Lower leg skin (tissue), 4 donors: ENCODE measurements at places on chromosomes 6 and 20.

GRCh38 chr20:33673114-33673409, 1.2 kb downstream of the NECAB3 start:
- DNase-seq = no peak

DNA sequence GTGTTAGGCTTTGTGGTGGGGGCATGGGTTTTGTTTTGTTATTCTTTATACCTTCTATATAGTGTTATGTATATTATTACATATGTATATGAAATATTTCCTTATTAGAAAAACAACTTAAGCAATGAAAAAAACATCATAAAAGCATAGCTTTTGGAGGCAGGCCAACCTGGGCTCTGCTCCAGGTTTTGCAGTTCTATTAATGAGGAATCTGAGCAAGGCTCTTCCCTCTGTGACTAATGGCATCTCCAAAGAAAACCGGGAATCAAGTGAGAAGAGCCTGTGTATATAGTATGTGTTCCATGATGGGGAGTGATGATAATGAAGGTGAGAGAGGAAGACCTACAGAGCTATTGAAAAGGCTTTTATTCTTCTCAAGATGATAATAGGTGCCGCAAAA, 291.1 kb downstream of the CLIC5 start:
- DNase-seq = no peak

DNA sequence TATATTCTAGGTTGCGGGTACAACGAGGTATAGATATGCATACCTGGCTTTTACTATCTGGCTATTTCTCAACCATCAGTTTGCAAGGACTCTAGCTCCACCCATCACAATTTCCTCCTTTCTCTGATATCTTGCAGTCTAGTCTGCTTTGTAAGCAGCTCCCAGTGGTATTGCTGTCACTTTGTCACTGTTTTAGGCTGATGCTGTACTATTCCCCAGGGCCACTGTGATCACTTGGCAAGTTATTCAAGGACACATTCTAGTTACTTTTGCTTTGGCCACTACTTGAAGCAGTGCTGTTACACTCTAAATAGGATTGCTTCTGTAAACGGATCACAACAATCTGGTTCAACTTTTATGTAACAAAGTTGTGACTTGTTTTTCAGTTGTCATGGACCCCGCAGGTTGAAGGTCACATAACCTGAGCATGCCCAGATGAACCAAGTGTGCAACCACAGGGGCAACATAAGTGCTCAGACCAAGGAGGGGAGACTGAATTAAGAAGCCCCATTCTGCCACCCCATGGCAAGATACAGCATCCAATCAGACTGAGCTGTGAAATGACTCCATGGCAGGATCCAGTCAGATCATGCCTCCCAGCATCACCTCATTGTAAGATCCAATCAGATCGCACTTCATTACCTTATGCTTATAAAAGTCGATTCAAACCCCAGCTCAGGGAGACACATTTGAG, 588.4 kb upstream of the CITED2 start:
- no peak for DNase-seq

- DNase-seq = no peak
These were observed 816.4 kb downstream of the EYS start for GRCh38 chr6:64890609-64891008.

DNA sequence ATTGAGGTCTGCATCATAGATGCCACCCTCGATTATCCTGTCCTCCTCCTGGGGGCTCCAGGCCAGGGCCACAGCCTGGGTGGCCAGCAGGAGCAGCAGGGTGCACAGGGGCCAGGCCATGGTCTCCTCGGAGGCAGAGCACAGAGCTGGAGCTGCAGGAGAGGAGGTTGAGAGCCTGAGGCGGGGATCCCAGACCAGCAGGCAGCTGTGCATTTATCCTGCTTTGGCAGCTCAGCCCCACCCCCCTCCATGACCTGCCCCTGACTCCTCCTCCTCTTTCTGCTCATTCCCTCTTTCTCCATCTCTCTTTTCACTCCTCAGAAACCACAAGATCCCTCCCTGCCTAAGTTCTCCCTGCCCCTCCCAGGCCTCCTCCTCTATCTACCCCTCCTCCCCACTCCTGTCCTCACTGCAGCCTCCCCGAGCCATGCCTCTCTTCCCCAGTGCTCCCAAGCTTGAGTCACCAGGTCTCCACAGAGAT, at the start of gene CST2:
CST2 (minus strand) TSS at position 189 of the 481 bp plus-strand sequence; CDS start at position 120, 69 bp downstream.
- DNase-seq = no peak

DNA sequence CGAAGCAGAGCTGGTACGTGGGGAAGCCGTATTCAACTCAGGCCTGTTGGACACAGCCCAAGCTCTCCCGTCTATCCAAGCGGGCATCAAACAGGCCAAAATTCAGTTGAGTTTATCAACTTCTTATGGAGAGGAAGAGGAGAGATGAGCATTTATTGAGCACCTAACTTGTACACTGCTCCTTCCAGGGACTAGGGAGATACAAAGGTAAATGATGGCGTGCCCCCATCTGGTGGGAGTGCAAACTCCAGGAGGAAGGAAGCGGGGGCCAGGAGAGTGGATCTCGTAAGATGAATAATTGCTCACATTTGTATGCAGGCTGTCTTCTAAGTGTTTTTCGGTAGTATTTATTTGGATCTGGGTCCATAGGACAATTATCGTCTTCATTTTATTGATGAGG, 146.6 kb downstream of the SOBP start:
- DNase-seq = no peak

GRCh38 chr20:6714279-6714711, 53.2 kb upstream of the BMP2 start:
- DNase-seq = no peak

DNA sequence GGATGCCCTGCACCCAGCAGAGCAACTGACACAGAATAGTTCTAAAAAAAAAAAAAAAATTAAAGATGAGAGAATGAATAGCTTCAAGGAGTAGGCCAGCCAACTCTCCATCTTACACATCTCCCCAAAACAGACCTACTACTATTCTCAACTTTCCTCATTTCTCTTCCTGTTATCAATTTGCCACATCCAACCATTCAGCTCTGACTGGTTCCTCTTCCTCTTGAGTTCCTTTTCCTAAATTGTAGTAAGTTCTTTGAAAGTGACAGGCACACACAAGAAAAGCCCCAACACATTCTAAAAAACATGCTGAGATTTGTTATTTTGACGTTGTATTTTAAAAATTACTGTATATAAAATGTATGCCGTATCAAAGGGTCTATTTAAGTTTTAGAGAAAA, 117.2 kb downstream of the PDSS2 start:
- no peak for DNase-seq

DNA sequence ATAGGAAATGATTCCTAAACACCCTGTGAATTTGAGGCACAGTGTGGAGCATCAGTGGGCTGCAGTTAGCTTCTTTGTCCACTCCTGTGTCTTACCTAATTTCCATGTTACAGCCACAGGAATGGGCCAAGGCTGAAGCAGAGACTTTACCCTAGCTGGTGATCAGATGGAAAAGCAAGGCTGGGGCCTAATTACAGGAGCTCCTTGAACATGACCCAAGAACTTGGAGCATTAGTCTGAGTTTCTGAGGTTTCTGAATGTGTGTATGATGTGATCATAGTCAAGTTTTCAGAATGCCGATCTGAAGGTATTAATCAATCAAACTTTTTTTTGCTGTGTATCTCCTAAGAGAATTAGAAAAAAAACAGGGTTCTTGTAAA, 18.0 kb downstream of the HECA start:
- no peak for DNase-seq

DNA sequence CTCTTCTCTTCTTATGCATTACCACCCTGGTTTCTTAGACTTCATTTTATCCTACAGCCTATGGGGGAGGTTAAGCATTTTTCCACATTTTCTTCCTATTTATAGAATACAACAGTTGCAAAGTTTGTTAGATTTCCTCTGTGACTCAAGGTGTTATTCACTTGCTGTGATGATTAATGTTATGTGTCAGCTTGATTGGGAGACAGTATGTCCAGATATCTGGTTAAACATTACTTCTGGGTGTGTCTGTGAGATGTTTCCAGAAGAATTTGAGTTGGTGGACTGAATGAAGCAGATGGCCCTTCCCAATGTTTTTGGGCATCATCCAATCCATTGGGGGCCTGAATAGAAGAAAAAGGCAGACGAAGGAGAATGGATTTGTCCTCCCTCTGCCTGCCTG, 131.3 kb downstream of the C6orf118 start:
- no peak for DNase-seq

DNA sequence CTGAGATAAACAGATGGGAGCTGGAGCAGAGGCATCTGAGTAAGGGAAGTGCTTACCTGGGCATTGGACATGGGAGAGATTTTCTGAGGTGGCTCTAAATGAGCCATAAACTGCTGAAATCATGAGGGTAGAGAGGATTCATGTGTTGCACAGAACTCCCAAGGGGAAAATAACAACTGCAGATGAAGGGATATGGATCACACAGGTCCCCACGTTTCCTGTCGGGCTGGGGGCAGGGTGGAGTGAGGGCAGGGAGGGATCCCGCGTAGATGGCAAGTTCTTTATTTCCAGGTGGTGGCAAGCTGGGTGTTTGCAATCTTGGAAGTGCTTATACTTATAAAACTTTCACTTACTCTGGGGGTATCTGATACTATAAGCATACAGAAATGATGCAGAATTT, 422.6 kb upstream of the FLRT3 start:
- DNase-seq = no peak

DNA sequence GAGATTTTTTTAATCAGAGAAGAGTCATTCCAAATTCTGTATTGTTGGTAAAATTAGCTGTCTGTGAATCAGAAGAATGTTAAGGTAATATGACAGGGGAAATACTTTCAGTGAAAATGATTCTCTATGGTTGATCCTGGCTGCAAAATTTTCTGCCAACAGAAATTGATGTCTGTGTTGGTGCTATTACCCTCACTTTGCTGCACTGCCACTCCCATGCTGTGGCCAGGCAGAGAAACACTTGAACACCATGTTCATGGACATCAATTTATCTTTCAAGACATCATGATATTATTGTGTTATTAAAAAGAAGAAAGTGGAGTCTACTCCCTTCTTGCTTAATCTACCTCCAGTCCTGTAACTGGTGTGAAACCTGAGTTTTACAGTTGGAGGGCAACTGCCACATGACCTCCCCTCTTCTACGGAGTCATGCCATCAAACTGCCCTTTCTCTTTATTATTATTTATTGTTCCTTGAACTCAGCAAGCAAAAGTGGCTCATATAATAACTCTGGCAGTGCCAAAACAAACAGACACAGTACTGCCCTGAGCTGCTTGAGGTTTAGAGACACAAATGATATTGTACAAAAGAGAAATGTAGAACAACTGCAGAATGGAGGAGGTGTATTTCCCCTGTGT, 288.0 kb upstream of the JAG1 start:
- DNase-seq = no peak

DNA sequence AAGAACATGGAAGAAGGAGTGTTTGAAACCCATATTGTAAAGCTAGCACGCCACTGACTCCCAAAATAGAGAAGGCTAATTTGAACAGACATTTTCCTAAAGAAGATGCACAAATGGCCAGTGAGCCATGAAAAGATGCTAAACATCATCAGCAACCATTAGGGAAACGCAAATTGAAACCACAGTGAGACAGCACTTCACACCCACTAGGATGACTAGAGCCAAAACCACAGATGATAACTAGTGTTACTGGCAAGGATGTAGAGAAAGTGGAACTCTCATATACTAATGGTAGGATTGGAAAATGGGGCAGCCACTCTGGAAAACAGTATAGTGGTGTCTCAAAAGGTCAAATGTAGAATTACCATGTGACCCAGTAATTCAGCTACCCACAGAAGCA, 58.2 kb downstream of the BMP7 start:
- no peak for DNase-seq

GRCh38 chr6:125101631-125102030, 51.9 kb upstream of the TPD52L1 start:
- no peak for DNase-seq

- DNase-seq = no peak
These were observed 350.5 kb downstream of the ZFAND3 start for GRCh38 chr6:38169977-38170526.

DNA sequence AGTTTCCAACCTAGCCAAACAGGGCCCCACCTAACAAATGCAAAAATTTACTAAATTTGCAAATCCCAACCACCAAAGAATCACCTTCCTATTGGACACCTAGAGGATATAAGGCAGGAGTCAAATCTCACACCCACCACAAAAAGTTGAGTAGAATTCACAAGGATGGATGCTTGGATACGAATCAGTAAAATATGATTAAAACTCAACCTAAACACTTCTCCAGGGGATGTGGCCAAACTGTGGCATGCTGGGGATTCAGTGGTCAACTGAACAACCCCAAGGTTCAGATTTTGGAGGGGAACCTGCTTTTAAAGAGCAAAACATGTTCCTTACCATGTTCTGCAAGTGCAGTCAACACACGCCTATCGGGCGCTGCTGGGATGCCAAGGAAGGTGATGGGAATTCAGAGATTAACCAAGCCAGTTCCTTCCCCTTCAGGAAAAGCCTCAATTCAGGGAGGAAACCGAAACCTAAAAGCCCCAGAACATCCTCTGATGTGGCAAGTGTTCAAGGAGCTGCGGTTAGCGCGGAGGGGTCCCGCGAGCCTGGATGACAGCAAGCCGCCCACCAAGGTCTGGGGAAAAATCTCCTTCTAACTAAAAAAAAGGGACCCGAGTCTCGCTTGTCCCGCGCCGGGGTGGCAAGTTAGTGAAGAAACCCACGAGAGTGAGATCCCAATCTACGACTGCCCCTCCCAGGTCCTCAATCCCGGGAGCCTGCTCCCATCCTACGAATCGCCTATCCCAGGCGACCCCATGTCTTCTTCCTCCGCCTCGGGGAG, 902 bp downstream of the SAMHD1 start:
- no peak for DNase-seq

- DNase-seq = no peak
These were observed 61.7 kb downstream of the CD40 start for GRCh38 chr20:46179862-46180261.

DNA sequence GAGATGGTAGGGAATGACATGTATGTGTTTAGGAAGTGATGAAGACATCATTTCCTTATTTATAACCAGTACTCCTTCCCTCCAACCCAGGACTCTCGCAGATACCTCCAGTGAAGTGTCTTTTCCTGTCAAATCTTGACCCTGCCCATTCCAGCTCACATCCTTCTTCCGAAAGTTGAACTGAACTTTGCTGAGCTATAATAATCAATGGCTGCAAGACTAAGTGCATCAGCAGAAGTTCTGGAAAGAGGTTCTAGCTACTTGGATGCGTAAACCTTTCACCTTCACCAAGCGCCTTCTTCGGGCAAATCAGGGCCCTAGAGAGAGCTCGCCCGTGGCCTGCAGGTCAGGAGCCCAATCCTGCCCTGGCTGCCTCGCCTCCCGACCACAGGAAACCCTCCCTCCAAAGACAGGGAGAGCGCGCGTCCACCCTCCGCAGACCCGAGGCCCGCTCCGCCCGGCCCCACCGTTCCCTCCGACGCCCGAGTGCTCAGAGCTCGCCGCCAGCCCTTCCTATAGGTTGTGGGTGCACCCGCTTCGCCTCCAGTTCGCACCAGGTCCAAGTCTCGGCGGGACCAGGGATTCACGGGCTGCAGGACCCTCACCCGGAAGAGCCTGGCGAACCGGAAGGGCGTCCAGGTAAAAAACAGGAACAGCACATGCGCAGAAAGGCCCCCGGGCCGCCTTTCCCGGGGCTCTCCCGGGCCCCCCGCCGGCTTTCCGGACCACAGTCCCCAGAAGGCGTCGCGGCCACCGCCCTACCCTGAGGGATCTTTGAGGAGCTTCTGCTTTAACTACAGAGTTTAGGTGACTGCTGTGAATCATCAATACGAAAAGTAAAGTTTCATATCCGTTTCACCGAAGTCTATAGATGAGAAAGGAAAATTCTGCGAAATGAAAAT, at the start of gene ZNF334:
ZNF334 (minus strand) TSS at position 617 of the 902 bp plus-strand sequence. CDS start 1,457 bp downstream, outside the sequence.
- no peak for DNase-seq

- no peak for DNase-seq
These were observed 19.4 kb upstream of the BAK1 start for GRCh38 chr6:33599413-33599938.
